Hair follicle dermal papilla cell (primary cell): ENCODE measurements at places on chromosomes 4 and X. TPM values are rescaled to one million over a fixed set of nuclear protein-coding genes. Genes with fewer than 3 reads are reported as not detected.

Gene CNGA1
- total RNA-seq, result not detected in 2 replicates

Gene PITX2
- total RNA-seq, result 11.4 and 18.1 TPM in 2 replicates

Gene SLC10A4
- not detected in 2 replicates for total RNA-seq

Gene MID1
- total RNA-seq, result 8.5 and 12.8 TPM in 2 replicates

Gene DCAF4L1
- total RNA-seq, result 0.16 TPM in 1 of 2 replicates, not detected in the other
